Activated T-cell treated with anti-CD3 and anti-CD28 coated beads, Interleukin-2, amount 50 U/mL, for 1 hour (primary cell): ENCODE measurements at places on chromosomes 5 and 9.

DNA sequence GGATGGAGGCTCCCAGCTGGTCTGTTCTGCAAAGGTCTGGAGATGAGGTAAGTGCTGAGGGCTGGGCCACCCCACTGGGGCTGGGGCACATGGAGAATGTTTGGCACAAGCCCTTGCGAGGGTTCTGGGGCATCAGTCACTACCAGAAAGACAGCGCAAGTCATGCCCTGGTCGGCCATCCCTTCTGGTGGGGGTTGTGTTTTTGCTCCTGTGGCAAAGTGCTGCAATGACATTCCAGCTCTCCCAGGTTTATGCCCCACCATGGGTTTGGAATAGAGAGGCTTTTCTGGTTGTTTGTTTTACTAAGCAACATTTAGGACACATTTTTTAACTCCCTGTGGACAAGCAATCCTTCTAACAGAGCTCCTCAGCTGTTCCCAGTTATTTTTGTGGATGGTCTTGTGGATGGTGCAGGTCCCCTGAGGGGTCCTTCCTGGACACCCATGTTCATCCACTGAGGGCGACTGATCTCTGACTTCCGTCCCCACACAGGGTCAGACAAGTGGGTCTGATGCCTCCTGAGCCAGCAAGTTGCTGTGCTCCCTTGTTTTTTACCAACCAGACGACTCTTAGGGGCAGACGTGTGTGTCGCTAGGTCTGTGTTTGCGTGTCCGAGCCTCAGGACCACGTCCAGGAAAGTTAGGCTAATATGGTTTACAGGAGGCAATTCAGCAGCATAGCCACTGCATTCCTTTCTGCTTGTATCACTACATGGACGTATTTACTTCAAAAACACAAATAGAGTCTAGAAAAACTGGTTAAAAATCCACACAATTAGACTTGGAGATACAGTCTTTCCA, 64.9 kb upstream of the ECM2 start:
- DNase-seq = no peak

GRCh38 chr9:137193771-137194170, 5.3 kb downstream of the SSNA1 start:
- DNase-seq = no peak

DNA sequence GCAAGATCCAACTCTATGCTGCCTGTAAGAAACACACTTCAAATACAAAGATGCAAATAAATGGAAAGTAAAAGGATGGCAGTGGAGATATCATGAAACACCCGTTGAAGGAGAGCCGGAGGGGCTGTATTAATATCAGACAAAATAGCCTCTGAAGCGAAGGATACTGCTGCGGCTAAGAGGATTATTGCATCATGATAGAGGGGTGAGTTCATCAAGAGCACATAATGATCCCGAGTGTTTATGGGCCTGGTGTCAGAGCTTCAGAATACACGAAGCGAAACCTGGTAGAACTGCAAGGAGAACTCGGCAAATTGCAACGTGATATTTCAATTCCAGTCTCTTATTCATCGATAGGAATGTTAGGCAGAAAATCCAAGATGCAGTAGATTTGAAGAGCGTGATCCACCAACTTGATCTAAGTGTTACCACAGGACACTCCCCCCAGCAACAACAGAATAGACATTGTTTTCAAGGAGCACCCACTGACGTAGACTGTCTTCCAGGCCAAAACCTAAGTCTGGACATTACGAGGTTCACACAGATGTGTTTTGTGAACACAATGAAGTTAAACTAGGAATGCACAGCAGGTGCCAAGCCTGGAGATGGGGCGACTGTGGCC, 27.7 kb upstream of the QSOX2 start:
- DNase-seq = no peak

- DNase-seq = no peak
Measured at GRCh38 chr5:155952486-155953089, 374.4 kb upstream of the SGCD start.

- DNase-seq = no peak
Measured at GRCh38 chr9:126709241-126709640, 95.5 kb downstream of the LMX1B start.

- DNase-seq = no peak
Measured at GRCh38 chr5:145680169-145680568, 155.0 kb downstream of the PRELID2 start.

GRCh38 chr9:26650325-26650724, 242.3 kb downstream of the CAAP1 start:
- no peak for DNase-seq
